ENCODE measurements at places on chromosomes 16 and 17.

- DNase-seq = peak; percentile 87
Observed at GRCh38 chr17:31216031-31216751, 80.8 kb downstream of the OMG start.

GRCh38 chr16:84042879-84043485 is 387 bp upstream of the SLC38A8 start:
- no peak for DNase-seq

DNA sequence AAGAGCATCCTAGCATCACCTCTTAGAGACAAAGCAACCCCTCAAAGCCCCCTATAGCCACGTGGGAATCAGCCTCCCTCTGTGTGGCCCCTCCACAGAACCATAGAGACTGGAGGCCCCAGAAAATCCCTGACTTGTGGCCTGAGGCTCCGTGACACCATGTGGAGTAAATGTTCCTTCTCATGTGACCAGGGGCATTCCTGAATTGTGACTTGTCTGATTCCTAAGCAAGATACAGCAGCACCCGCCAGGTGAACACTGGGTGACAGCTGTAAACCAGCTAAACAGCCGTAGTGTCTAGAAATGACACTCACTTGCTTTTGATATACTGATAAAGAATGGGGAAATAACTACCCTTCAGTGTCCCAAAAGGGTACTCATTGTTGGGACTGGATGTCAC is 79.0 kb downstream of the DYNLRB2 start:
- DNase-seq = no peak

DNA sequence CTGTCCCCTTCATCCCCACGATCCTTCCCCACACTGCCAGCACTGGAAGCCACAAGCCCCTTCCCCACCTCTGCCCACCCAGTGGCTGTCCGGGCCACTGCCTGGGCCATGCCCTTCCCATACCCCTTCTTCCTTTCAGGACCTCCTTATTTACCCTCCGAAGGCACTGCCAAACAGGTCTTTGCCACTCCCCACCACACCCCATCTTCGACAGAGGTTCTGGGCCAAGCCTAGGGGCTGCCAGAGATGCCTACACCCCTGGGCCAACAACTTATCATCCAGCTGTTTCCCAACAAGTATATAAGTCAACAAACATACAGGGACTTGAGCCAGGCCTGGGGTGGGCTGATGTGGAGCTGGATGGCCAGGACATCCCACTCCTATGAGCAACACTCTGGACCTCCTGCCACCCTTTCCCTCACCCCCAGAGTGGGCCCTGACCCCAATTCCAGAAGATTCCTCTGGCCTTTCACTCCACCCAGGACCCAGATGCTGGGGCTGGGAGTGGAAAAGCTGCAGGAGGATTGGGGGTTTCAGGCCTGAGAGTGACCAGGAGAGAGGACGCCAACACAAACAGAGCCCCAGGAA is 1.5 kb upstream of the PPP1R1B start:
- no peak for DNase-seq

GRCh38 chr16:57637020-57637419 is 8.6 kb downstream of the ADGRG1 start:
- no peak for DNase-seq

DNA sequence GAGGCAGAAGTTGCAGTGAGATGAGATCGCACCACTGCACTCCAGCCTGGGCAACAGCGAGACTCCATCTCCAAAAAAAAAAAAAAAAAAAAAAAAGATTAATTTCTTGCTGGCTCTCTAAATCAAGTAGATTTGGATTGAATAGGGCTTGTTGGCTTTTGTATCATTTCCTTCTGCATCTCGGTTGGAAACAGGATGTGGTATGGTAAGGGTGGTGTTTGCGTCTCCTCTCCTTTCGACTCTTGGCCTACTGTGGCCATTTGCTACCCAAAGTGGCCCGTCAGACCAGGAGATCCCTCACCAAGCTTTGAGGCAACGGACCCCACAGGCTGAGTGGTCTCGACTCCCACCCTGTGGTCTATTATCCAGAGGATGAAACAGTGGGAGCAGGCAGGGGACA is 168.0 kb upstream of the IRX3 start:
- DNase-seq = no peak

DNA sequence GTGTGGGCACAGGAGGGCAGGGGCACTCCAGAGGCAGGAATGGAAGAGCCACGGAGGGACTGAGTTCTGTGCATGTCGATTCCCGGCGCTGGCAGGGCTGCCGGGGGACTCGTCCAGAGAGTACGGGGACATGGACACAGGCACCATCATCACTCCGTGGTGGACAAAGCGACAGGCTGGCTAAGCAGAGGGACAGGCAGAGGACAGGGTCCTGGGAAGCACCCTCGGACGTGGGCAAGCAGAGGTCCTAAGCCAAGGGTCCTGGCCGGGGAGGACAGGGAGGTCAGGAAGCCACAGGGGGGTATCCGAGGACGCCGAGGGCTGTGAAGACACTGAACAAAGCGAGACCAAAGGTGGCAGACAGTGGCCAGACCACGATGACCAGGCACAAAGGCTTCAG is 44.3 kb upstream of the ENPP7 start:
- DNase-seq = no peak

GRCh38 chr17:55237841-55238178 is 26.9 kb upstream of the HLF start:
- DNase-seq = no peak

GRCh38 chr17:33940769-33941370 is 314.2 kb upstream of the CCL2 start:
- DNase-seq = no peak

DNA sequence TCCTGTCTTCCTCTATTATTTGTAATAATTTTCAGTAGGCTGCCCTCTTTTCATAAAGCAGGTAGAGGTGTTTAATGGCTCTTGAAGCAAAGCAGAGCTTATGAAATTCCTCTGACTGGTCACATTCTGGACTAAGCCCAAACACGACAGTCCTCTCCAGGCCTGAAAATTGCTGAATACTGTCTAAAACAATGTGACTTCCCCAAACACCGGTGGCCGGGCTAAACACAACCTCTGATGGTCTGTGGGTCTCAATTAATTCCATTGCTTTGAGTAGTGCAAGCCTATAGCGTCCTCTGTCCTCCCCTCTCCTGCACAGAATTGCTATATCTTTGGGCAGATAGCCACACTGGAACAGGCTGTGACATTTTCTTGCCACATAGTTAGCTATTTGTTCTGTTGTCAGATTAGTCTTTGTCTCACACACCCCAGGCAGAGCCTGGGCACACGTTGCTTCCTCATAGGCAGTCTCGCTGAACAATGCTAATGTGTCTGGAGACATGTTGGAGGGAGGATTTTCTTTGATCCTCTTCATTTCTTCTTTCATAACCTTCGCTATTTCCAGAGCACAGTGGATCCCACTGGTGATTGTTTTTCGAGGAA is 10.8 kb upstream of the SLFN12L start:
- no peak for DNase-seq

DNA sequence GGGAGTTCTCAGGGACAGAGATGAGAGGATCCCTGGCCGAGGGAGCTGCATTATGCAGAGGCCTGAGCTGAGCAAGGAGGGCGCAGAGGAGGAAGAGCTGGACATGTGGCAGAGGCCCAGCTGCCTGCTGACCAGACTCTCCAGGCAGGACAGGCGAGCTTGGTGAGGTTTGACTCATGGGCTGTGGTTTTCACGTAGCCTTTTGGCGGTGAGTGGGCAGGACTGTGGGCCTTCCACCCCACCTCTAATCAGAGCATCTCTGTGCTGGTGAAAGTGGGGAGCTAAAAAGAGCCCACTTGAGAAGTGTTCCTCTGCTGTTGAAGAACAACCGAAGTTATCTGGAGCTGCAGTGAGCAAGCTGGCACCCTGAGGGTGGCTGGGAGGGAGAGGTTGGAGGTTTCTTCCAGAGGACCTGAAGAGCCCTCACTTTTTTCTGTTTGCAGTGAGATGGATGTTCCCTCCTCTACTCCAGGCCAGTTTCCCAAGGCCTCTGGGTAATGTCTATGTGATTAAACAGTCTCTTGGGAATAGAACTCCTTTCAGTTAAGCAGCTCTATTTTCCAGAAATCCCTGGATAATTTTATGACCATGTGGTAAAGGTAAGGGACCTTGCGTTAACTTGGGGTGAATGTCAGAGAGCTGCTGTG is 11.9 kb downstream of the EPN2 start:
- DNase-seq = peak; percentile 54

DNA sequence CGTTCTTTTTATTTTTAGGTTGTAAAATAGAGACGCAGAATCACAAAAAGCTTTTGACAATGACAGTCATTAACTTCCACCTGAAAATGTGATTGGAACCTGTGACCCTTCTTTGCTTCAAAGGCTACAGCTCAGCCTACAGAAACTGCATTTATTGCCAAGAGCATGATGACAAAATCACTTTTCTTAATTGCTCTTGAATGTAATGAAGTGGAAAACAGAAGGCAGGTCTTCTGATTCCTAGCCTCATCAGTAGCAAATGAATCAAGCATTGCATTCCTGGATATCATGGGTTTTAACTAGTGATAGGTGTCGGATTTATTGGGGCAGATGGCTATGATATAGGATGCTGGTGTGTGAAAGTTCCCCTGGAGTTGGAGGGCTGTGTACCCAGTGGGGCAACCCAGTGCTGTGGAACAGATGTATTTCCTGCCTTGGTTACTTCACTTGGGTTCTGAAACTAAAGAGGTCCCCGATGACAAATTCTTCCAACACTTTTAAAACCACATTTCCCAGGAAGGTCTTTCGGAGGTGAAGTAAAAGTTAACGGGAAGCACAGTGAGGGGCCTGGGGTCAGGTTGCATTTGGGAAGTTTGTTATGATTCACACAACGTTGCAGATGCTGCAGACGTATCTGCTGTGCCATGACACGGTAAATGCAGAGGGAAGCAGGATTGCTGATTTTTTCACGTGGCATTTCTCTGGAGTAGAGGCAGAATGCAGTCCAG is 127.5 kb downstream of the HS3ST3A1 start:
- peak; percentile 81 for DNase-seq

- DNase-seq = no peak
Observed at GRCh38 chr16:80161799-80162739, 378.7 kb upstream of the DYNLRB2 start.

DNA sequence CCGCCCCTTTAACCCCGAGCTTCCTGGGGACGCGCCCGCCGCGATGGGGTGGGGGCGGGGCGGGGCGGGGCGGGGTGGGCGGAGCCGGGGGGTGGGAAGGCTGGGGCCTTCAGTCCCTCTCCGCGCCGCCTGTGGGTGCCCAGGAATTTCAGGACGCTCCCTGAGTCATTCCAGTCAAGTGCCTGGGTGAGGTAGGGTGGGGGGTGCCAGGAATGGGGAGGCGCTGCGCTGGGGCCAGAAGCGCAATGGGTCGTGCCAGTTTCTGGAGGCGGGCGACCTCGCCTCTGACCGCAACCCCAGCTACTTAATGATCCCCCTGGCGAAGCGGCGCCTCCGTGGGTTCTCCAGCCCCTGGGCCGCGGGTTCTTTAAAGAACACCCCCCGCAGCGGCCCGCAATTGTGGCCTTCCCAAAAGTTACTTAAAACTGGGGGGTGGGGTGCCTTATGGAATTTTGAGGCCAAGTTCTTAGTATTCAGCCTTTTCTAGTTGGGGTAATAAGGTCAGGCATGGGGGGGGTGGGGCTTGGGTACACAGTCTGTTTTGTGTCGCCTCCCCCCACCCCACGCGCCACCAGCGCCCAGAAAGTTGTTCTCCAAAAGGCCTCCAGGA is 826 bp upstream of the GSE1 start:
- peak; percentile 95 for DNase-seq

- DNase-seq = peak; percentile 42
Observed at GRCh38 chr17:79294459-79295071, 219.9 kb downstream of the ENGASE start.

GRCh38 chr16:7442050-7442449 is 109.4 kb downstream of the RBFOX1 start:
- DNase-seq = no peak

All from fibroblast of skin of right quadriceps (primary cell).